Heart right ventricle (tissue), 16 donors: ENCODE measurements at places on chromosomes 2 and 18.

GRCh38 chr18:46260016-46260878, 156.1 kb downstream of the HAUS1 start:
- H3K4me3 ChIP-seq: no peak overlapping the region
- DNase-seq: no peak
- H3K36me3 ChIP-seq: peaks cover 3% of the 10 kb centered on the region
- no peaks in the 10 kb centered on the region for H3K27me3 ChIP-seq
- peaks cover 26% of the 10 kb centered on the region for H3K4me1 ChIP-seq

DNA sequence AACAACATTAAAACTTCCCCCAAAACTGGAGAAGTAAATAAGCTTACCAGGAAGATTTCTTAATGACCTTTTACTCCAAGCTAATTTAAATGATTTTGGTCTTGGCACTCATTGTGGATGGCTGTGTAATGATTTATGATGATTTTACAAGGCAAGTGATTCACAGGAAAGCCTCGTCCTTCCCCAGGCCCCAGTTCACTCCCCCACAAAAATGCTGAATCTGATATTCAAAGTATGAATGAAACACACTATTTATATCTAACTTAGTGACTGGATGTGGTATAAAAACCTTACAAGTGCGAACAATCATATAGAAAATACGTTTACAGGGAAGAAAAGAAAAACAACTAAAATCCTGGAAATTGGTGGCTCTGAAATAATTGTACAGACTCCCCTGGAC, 49.8 kb downstream of the ZNF516 start:
- H3K36me3 ChIP-seq: peaks cover 19% of the 10 kb centered on the region
- no peak for DNase-seq
- H3K27ac ChIP-seq: no peak overlapping the region
- no peak overlapping the region for H3K4me3 ChIP-seq
- H3K4me1 ChIP-seq: peaks cover 72% of the 10 kb centered on the region
- no peaks in the 10 kb centered on the region for H3K27me3 ChIP-seq

GRCh38 chr18:13290856-13291271, 72.3 kb downstream of the LDLRAD4 start:
- H3K27me3 ChIP-seq: no peaks in the 10 kb centered on the region
- H3K27ac ChIP-seq: no peak overlapping the region
- H3K4me3 ChIP-seq: no peak overlapping the region
- peaks cover 22% of the 10 kb centered on the region for H3K4me1 ChIP-seq
- no peak for DNase-seq

- no peak for DNase-seq
- H3K4me3 ChIP-seq: no peak overlapping the region
- no peak overlapping the region for H3K27ac ChIP-seq
- H3K27me3 ChIP-seq: no peaks in the 10 kb centered on the region
Measured at GRCh38 chr2:140041811-140042210, 1261.6 kb upstream of the NXPH2 start.

GRCh38 chr2:99421469-99421868, 68.3 kb downstream of the REV1 start:
- H3K36me3 ChIP-seq: peaks cover 100% of the 10 kb centered on the region
- peaks cover 42% of the 10 kb centered on the region for H3K4me1 ChIP-seq
- DNase-seq: no peak

DNA sequence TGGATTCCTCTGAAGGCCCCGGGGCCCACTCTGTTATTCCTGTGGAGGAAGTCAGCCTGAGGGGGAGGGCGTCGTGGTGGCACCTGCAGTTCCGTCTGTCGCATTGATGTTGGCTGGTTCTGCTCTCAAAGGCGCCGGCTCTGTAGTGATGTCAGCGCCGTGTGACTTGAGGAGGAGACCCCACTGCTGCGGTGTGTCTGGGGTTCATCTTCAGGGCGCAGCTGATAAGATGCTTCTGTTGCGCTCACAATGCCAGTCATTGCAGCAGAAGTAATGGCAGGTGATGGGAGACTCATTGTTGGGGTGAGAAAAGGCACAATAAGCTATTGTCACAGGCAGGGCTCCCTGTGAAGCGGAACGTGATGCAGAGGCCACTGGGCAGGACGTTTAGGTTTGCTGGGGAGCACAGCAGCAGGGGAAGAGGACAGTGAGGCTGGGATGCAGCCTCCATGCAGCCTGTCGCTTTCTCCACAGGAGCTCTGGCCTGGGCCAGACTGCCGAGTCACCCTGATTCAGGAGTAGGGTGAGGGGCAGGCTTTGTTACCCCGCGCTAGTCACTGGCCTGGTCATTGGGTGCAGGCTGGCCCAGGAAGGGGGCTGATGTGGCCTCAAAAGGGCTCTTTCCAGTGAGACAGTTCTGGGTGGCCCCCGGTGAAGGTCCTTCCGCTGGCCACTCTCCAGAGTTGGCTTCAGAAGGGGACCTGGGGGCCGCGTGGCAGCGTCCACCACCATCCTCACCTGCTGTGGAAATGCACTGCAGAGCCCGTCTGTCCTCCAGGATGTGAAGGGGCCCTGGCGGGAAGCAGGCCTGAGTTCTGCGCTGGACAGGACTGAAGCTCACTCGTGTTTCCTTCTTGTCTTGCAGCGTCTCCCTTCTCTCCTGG, 42.9 kb downstream of the SH3BP4 start:
- peaks cover 40% of the 10 kb centered on the region for H3K36me3 ChIP-seq
- no peak overlapping the region for H3K27ac ChIP-seq
- no peaks in the 10 kb centered on the region for H3K27me3 ChIP-seq
- H3K4me3 ChIP-seq: no peak overlapping the region
- H3K4me1 ChIP-seq: peaks cover 30% of the 10 kb centered on the region
- DNase-seq: no peak

GRCh38 chr2:10432311-10433181, 15.6 kb downstream of the ODC1 start:
- H3K27ac ChIP-seq: no peak overlapping the region
- H3K4me3 ChIP-seq: peak overlapping the region; percentile 46
- no peak for DNase-seq
- H3K36me3 ChIP-seq: no peaks in the 10 kb centered on the region
- peaks cover 3% of the 10 kb centered on the region for H3K4me1 ChIP-seq

DNA sequence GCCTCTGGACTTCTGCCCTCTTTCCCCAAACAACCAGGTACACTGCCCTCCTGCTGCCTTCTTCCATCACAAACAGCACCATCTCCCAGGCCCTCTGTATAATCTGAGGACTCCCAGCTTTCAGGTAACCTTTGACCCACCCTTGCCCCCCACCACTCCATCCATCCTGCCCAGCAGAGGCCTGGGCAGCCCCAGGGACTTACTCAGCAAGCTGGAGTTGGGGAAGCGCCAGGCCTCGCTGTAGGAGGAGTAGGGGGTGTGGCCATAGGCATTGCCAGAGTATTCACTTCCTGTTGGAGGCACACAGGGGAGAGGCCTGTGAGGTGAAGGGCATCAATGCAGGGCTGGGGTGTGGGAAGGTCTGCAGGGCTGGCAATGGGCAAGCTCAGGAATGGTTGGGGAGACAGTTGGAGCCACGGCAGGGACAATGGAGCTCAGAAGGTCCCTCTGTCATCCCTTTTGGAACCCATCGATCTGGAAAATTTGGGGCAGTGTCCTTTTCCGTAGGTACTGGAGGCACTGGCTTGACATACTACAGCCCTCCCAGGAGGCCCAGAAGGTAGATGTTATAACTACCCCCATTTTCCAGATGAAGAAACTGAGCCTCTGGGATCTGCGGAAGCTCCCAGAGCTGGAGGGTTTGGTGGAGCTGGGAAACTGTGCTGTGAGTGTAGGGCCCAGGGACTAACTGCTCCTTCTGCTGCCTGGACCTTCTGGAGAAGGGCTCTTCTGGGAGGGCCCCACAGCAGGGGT, 46.3 kb downstream of the PSD4 start:
- peaks cover 27% of the 10 kb centered on the region for H3K4me1 ChIP-seq
- no peaks in the 10 kb centered on the region for H3K36me3 ChIP-seq
- peak; percentile 51 for DNase-seq

DNA sequence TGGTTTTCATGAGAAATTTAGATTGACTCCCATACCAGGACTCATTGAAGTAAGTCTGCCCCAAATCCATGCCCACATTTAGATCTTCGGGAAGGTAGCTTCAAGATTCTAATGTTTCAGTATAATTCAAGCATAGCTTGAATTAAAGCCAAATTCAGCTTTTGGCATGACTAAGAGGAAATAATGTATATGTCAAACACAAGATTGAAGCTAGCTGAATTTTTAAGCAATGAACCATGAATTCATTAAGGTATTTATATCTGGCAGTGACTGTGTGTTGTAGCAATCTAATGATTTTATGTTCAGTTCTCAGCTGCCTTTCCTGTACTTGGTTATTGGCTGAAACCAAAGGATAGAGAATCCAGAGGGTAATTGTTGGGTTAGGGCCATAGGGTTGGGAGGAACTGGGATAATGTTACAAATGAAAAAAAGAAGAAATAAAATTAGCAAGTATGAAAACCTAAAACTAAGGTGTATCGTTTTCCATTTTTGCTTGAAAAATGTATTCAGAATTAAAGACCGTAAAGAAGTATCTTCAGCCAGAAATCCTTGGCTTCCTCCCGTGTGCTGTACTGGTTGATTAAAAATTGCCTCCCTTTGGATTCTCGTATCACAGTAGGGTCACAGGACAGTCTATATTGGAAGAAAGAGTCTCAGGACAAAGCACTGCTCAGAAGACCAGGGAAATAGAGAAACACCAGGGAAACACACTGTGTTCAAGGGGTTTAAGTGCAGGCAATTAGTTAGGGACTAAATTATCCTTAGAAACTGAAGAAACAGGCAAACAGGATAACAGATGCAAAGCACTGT, 119.0 kb upstream of the FN1 start:
- H3K27me3 ChIP-seq: no peaks in the 10 kb centered on the region
- no peaks in the 10 kb centered on the region for H3K36me3 ChIP-seq
- DNase-seq: no peak
- no peak overlapping the region for H3K27ac ChIP-seq
- H3K4me1 ChIP-seq: no peaks in the 10 kb centered on the region

- no peak for DNase-seq
- no peak overlapping the region for H3K27ac ChIP-seq
- H3K4me1 ChIP-seq: no peaks in the 10 kb centered on the region
- H3K36me3 ChIP-seq: no peaks in the 10 kb centered on the region
- H3K4me3 ChIP-seq: no peak overlapping the region
Measured at GRCh38 chr2:112204411-112204810, 50.4 kb downstream of the ZC3H8 start.

DNA sequence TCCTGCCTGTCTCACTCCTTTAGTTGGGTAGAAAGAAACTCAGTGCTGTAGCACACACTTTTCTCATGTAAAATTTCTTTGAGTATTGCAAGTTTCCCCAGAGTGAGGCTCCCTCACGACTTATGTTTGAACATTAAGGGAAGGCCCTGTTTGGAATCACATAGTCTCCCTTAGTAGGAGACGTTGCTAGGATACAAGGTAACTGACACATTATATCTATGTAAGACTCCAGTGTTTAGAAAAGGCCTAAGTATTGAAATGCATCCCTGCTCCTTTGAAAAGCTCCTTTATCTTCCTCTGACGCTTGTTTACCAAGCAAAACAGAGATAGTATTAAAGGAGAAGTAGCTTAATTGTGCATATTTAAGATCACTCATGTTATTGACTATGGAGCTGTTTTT, 248.2 kb downstream of the PHLPP1 start:
- H3K36me3 ChIP-seq: no peaks in the 10 kb centered on the region
- no peaks in the 10 kb centered on the region for H3K27me3 ChIP-seq
- H3K4me1 ChIP-seq: no peaks in the 10 kb centered on the region
- DNase-seq: no peak
- no peak overlapping the region for H3K4me3 ChIP-seq
